ENCODE measurements at places on chromosomes 1 and 21.

GRCh38 chr21:36699546-36700294 lies 805 bp downstream of the SIM2 start:
- ATAC-seq: no peak

- peak; percentile 70 for ATAC-seq
Observed at GRCh38 chr1:198361237-198361767, 179.2 kb downstream of the ATP6V1G3 start.

GRCh38 chr1:109304226-109304920 lies 2.4 kb downstream of the MYBPHL start:
- no peak for ATAC-seq

DNA sequence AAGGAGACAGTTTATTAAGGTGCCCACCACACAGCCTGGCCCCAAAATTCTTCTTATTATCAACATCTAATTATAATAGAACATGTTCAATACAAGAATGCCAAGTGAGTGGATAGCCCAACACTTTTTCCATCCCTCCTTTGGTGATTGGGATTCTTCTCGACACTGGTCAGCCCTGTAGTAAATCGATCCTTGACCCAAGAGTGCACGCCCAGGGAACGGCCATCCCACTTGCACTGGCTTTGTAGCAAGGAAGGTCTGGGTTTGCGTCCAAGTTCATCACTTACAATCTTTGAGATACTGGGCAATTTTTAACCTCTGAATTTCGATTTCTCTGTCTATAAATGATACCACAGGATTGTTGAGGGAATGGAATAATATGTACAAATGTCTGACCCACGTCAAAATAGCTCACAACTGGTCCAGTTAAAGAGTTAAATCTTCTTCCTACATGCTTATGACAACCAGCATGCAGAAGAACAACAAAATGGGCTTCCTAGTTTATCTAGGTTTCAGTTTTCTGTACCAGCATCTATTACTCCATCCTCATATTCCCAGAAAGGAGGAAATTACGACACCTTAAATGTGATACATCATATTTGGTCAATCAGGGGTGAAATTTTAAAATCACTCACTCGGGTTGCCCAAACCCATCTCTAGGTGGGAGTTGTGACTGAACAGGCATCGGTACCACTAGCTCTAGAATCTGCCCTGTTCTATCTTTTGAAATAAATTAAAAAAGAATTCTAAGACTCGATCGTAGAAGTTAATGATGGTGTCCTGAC lies 161.8 kb downstream of the CLIC6 start:
- no peak for ATAC-seq
